ENCODE measurements at places on chromosomes 3 and 15. TPM values are rescaled to one million over a fixed set of nuclear protein-coding genes. Genes with fewer than 3 reads are reported as not detected.

DNA sequence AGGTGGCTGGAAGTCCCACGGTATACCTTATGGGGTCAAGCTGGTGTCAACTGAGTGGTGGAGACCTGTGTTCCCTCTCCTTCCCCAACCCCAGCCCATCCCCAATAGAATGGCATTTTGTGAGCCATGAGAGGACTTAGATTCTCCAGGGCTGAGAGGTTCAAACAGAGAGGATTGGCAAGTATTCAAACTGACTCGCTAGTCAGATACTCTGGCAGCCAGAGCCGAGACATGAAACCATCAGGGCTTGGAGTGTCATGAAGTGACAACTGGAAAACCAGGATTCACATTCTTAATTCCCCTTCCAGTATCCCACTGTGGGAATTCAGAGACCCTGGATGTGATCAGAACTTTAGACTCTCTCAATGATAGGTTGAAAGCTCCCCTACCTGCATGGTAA, 159.4 kb upstream of the SNTN start:
- no peak for DNase-seq

CORO2B gene
- 1.3 TPM for polyA plus RNA-seq

GCNT3 gene
- polyA plus RNA-seq, result 2.4 TPM

TNFAIP8L3 gene
- 4.7 TPM for polyA plus RNA-seq
